ENCODE measurements at places on chromosomes 2 and 18.

DNA sequence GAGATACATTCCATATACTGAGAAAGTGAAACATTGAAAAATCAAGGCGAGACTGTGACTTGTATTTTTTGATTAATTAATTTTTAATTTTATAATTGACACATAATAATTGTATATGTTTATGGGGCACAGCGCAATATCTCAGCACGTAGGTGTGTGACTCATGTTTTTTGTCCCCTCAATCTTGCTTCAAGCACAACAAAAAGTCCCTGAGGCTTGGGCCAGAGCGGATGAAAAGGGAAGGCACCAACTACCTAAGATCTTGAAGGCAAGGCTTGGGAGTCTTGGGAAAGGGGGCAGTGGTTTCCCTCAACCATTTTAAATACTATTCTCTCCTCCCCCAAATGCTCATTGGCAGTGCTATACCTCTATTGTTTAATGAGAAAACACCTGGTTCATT, 9.9 kb downstream of the SGPP2 start:
- no peak for DNase-seq

DNA sequence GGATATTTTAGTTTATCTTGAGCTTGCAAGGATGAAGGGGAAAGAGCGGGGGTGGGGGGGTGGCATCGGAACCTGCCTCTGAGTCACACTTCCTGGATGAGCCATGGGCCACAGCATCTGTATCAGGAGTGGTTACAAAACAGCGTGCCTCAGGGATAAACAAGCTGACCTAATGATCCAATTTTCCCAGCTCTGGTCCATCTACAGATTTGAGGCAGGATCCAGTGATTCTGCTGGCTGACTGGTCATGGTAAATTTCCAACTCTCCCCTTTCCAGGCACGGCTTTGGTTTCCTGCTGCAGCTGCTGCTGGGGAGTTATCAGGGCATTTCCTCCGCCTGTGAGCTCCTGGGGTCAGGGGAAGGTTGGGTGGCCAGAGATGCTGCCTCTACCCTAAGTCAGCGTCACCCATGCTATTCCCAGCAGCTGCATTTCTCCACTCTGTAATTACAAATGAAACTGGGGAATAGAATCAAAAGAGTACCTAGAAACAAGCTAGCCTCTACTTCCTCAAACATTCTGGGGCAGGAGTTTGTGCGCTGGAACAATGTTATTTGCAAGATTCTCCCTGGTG, 4.7 kb upstream of the HPCAL1 start:
- DNase-seq, result peak; percentile 63

DNA sequence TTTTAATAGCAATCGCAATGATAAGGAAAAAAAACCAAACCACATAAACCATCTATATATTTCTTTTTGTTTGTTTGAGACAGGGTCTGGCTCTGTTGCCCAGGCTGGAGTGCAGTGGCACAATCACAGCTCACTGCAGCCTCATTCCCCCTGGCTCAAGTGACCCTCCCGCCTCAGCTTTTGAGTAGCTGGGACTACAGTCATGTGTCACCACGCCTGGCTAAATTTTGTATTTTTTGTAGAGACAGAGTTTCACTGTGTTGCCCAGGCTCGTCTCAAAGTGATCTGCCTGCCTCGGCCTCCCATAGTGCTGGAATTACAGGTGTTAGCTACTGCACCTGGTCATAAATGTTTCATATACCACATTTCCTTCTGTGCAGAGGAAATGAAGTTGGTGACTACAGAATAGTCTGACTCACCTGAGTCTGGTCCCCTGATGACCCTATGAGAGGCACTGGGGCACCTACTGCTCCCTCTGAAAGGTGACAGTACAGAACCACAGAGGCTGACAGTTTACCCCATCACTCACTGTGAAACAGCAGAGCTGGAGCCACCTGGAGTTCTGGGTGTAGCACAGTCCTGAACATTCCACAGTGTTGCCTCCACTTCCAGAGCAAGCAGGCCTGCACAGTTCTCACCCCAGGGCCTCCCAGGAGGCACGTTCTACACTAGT, 183.7 kb upstream of the PXDN start:
- DNase-seq, result no peak

- DNase-seq, result no peak
Observed at GRCh38 chr2:20596193-20596972, 54.5 kb downstream of the HS1BP3 start.

GRCh38 chr2:237627441-237628246, at the start of gene LRRFIP1:
TSS of gene LRRFIP1 (plus strand) at chr2:237627587. CDS start at chr2:237627645, 58 bp downstream.
- no peak for DNase-seq

GRCh38 chr2:91748902-91749301, 3057.4 kb downstream of the RPIA start:
- no peak for DNase-seq

GRCh38 chr2:187168720-187169713, 279.0 kb downstream of the CALCRL start:
- DNase-seq, result no peak

- no peak for DNase-seq
Observed at GRCh38 chr18:37844209-37844970, 278.8 kb upstream of the CELF4 start.

- DNase-seq, result no peak
Observed at GRCh38 chr2:80323610-80324009, 19.1 kb upstream of the LRRTM1 start.

DNA sequence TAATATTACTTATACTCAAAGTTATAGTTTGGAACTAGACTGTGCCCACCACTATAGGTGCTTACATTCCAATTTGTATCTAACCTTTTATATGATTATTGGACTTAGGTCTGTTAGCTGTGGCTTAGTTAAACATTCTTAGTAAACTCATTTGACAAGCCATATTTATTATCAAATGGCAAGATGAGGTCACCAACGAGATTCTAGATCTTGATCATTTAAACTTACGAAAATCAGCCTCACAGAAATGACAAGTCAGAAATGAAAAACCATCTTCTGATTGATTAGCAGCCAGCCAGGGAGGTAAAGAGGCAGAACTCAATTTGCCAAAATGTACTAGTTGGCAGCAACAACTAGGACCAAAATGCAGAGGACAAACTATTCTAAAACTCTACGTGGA, 100.4 kb upstream of the STK17B start:
- DNase-seq, result no peak

GRCh38 chr2:8239531-8240088, 442.2 kb upstream of the ID2 start:
- DNase-seq, result no peak

DNA sequence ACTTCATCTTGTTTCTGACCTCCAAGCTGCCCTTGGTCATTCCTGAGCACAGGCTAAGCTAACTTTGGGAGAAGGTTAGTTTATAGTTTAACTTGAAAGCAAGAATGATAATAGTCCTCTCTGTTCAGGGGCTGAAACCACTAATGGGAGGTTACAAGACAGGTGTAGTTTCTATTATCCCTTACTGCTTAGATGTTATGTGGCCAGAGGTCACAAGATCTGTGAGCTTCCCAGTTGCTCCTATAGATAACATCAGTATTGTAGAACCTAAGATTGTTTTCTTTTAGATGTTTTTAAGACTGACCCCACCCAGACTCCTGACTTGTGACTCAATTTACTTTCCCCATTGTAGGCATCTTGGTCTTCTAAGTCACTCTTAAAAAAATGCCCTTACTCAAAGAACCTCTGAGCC, 94.8 kb upstream of the LPIN2 start:
- DNase-seq, result no peak

- DNase-seq, result no peak
Observed at GRCh38 chr18:57436191-57436964, 1.2 kb downstream of the ONECUT2 start.

- no peak for DNase-seq
Observed at GRCh38 chr18:11269257-11269656, 119.9 kb upstream of the PIEZO2 start.

DNA sequence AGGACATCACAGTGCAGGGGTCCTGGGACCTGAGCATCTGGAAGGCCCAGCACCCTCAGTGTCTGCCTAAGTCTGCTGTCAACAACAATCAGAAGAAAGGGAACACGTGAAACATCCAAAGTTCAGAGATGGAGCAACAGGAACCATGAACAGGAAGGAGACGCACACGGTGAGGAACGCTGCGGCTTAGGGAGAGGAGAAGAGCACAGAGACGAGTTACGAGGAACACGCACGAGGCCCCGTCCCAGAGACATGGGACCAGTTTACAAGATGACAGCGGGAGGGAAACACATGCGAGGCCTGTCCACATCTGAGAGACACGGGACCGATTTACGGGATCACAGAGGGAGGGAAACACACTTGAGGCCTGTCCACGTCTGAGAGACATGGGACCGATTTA, 2.9 kb upstream of the KCNG2 start:
- DNase-seq, result no peak

DNA sequence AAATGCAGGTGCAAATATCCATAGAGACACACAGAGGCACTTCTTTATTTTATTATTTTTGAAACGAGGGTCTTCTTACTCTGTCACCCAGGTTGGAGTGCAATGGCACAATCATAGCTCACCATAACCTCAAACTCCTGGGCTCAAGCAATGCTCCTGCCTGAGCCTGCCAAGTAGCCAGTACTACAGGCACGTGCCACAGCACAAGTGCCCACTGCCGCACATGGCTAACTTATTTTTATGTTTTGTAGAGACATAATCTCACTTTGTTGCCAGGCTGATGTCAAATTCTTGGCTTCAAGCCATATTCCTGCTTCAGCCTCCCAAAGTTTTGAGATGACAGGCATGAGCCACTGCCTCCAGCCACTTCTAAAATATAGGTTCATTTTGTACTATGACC, 537.6 kb downstream of the THSD7B start:
- DNase-seq, result no peak

DNA sequence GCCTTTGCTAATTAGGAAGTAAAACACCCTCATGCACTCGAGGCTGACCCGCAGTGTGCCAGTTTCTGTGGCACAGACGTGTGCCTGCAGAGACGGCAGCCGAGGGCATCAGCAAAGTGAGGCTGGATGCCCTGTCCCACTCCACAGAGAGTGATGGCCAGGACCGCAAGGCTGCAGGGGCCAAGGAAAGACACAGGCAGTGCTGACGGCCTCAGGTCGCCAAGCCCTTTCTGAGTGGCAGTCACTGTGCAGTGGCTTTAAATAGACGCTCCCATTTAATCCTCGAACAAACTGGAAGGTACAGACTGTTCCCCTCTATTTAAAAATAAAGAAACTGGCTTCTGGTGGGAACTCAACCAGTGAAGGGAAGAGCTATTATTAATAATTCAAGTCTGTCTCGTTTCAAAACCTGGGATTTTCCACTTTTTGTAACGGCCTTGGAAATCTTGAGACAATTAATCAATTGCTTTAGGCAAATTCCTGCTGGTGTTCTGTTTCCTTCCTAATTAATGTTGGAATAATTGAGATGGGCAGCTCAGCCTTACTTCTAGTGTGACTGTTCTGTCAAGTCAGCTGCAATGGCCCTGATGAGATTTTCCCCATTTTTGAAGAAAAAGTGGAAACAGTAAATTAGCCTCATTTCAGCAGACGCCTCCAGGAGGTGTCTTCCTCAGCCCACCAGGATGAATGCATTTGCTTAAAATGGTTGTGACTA, 644.6 kb upstream of the RAB6C start:
- no peak for DNase-seq

DNA sequence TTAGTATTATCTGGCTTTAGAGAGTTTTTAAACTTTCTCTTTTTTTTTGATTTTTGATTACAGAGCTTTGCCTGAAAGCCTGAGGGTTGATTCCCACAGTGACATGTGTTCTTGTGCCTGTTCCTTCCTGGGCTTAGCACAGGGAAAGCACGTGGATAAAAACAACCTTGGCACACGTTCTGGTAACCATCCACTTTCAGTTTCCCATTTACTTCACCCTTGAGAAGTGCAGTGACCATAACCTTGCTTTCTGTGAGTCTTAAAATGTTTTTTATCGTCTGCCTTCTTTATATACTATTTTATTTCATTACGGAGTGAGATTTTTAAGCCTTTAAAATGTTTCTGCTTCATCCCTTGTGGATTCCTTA, 11.5 kb downstream of the CD226 start:
- no peak for DNase-seq

DNA sequence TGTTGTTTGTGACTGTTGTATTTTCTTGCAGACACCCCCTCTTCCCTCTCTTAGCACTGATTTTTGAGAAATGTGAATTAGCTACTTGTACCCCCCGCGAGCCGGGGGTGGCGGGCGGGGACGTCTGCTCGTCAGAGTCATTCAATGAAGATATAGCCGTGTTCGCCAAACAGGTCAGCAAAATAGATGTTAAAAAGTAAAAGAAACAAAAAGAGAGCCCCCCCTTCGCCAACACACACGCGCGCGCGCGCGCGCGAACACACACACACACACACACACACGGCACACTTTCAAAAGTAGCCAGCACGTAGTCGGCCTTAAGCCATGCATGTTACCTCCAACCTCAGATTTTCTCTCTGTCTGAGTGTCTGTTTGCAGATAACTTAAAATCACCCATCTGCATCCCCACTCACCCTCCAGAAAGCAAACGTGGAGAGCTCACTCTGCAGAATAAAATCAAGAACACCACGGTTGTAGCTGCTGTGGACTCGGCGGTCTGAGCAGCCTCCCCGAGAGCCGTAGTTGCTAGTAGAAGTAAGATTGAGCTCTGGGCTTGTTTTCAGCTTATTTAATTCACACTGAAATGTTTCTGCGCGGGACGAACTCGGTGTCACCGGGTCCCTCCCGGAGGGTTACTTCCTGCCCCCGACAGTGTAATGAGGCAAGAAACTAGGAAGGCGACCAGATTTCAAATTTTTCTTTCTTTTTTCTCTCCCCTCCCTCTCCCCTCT, 5.1 kb downstream of the MEIS1 start:
- DNase-seq, result no peak

Measured in activated T-cell treated with anti-CD3 and anti-CD28 coated beads for 4 hours (primary cell).